ENCODE measurements at places on chromosomes 1 and 21. TPM values are rescaled to one million over a fixed set of nuclear protein-coding genes. Genes with fewer than 3 reads are reported as not detected.

The WDR3 gene
- total RNA-seq = 18.2 TPM

The CLCA1 gene
- total RNA-seq = 0.15 TPM

The TTC39A gene
- total RNA-seq = 1.5 TPM

The SYCP1 gene
- not detected for total RNA-seq

The AMPD1 gene
- total RNA-seq = not detected

The ACTN2 gene
- total RNA-seq = under 0.01 TPM

The NBPF26 gene
- total RNA-seq = 22.0 TPM

The DSTYK gene
- total RNA-seq = 35.2 TPM

The UCHL5 gene
- 40.0 TPM for total RNA-seq

The MYOG gene
- not detected for total RNA-seq

The TACSTD2 gene
- total RNA-seq = 0.33 TPM

The AADACL4 gene
- not detected for total RNA-seq

The C1orf50 gene
- total RNA-seq = 4.5 TPM

The TCP10L gene
- 0.17 TPM for total RNA-seq

The AGT gene
- 2.0 TPM for total RNA-seq

The NPR1 gene
- 0.58 TPM for total RNA-seq

The GPR25 gene
- total RNA-seq = not detected

The SLC25A34 gene
- total RNA-seq = 0.58 TPM

The LCE2A gene
- not detected for total RNA-seq

The ADGRB2 gene
- total RNA-seq = 7.4 TPM

The SLAMF9 gene
- not detected for total RNA-seq

The KCNJ15 gene
- total RNA-seq = 1.7 TPM

The LEFTY2 gene
- not detected for total RNA-seq

The ZNF644 gene
- 36.1 TPM for total RNA-seq
